ENCODE measurements at places on chromosomes 7 and 10.

- peak; percentile 87 for DNase-seq
Observed at GRCh38 chr10:58435297-58435985, 50.2 kb downstream of the TFAM start.

- no peak for DNase-seq
Observed at GRCh38 chr7:123211545-123211944, 11.8 kb upstream of the SLC13A1 start.

DNA sequence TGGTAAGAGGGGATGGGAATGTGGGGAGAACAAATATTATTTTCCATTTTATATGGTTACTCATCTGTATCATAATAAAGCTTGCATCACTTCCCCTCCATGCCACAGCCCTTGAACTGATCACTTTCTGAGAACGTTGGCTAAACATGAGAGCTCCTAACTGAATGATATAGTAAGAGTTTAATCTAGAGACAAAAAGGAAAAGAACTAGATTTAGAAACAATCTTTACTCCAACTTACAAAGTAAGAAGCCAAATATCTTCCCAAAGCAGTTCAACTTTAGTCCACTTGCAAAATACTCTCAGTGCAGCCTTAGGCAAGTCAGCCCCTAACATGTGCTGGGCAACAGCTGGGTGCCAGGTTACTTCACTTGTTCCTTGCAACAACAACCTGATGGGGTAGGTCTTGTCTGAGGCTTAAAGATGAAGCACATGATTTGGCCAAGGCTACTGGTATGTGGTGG lies 20.3 kb downstream of the SMURF1 start:
- no peak for DNase-seq

GRCh38 chr7:159152816-159153215 lies 8.1 kb upstream of the VIPR2 start:
- DNase-seq = no peak

GRCh38 chr7:45696476-45696875 lies 122.3 kb downstream of the ADCY1 start:
- no peak for DNase-seq

GRCh38 chr7:137690635-137691034 lies 156.1 kb downstream of the DGKI start:
- no peak for DNase-seq

DNA sequence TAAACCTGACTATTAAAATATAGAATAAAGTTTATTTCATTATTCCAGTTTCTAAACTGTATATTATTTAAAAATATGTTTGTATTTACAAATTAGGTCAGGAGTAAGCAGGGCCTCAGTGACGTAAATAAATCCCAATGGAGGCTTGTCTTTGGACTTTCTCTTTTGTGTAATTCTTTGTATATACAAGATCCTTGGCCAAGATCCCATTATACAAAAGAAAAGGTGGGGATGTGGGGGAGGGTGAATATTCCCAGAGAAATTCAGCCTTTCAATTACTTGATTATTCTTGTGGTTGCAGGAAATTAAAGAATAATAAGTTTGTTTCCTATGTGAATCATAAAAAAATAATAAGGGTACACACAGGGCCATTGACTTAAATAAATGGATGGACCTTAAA lies 178.7 kb upstream of the PRPS1L1 start:
- DNase-seq = no peak

- DNase-seq = no peak
Observed at GRCh38 chr10:17022896-17023295, 106.7 kb downstream of the CUBN start.

- no peak for DNase-seq
Observed at GRCh38 chr10:102230861-102231356, 4.8 kb downstream of the ELOVL3 start.

DNA sequence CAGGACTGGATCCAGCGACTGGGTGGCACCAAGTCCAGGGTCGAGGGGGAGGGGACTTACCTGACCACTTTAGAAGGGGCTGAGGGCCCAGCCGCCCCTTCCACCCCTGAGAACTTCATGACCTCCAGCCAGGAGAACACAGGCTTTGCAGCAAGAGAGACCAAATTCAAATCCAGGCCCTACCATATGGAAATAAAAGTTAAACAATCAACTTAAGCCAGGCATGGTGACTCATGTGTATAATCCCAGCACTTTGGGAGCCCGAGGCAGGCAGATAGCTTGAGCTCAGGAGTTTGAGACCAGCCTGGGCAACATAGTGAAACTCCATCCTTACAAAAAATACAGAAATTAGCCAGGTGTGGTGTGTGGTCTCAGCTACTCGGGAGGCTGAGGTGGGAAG lies 61.9 kb downstream of the COL13A1 start:
- DNase-seq = no peak

DNA sequence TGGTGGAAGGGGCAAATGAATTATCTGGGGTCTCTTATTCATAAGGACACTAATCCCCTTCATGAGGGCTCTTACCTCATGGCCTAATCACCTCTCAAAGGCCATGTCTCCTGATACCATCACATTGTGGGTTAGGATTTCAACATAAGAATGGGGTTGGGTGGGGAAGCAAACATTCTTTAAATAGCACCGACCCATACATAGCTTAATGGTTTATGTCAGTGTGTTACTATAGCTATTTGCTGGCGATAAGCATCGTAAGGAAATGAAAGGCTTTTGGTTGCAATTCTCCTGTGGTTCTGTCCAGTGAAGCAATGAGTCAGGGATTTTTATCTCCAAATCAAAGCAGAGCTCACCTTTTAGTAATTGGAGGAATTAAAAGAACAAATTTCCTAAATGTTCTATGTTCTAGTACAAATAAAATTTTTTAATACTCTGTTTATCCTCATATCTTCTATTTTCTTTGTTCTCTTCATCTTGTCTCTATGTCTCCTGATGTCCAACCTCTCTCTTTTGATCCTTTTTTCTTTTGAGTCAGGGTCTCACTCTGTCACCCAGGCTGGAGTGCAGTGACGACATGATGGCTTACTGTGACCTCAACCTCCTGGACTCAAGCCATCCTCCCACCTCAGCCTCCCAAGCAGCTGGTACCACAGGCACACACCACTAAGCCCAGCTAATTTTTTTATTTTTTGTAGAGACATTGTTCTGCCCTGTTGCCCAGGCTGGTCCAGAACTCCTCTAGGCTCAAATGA lies 57.0 kb upstream of the GLCCI1 start:
- peak; percentile 71 for DNase-seq

- no peak for DNase-seq
Observed at GRCh38 chr10:62373995-62374861, at the start of gene ZNF365. Gene ZNF365 (plus strand): TSS chr10:62374369. CDS start chr10:62376194, 1,825 bp downstream.

GRCh38 chr10:71252220-71252619 lies 39.9 kb downstream of the UNC5B start:
- DNase-seq = no peak

- DNase-seq = no peak
Observed at GRCh38 chr7:22120391-22121053, 174.8 kb upstream of the CDCA7L start.

- no peak for DNase-seq
Observed at GRCh38 chr7:158327571-158328180, 259.9 kb downstream of the PTPRN2 start.

DNA sequence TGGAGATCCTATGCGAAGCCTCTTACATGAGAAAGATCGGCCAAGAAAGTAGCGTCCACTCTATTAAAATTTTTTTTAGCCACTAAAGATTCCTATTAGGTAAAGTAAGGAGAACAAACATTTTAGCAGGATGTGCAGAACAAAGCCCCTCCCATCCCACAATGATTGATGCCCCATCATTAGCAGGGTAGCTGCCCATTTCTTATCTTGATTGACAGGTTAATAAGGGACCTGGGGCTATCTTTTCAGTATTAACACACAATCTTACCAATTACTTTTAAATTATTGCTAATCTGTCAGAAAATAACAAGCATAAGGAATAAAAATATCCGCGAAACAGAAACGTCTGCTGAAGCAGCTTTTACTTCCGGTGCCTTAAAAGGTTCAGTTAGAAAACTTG lies 5.1 kb downstream of the FZD8 start:
- no peak for DNase-seq

DNA sequence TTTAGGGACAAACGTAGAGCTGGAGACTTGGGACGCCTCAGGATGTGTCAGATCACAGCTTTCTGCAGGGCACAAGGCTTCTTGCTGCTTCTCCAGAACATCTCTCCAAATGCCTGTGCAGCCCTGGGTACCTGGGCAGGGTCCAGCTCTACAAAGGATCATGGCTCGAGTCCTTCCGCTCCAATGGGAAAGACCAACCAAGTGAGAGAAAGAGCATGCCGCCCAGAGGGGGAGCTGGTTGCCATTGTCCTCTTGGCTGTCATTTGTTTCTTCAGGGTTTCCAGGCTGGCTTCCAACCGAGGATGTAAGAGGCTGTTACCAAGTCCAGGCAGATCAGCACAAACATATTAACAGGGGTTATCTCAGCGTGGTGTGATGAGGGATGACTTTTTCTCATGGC lies 5.6 kb upstream of the LEP start:
- no peak for DNase-seq

DNA sequence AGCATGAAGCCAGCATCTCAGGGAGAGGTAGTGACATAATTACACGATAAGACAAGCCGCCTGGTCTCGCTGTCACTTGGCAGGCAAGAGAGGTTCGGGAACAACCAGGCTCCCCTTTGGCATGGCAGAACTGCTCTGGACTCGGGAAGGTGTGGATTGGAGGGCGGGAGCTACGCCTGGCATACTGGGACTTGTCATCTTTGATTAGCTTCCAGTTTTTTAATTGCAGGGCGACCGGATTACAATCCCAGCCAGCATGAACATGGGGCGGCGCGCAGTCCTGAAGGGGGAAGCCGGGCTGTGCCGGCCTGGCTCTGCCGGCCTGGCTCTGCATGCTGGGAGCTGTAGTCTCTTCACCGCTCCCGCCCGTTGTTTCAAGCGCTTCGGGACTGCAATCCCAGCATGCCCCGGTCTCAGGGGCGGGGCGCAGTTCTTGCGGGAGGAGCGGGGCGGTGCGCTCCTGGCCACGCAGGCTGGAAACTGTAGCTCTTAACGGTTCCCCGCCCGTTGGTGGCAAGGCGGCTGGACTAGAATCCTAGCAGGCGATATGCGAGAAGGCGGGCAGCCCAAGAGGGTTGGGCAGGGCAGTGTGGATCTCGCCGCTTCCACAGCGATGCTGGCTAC lies 45.5 kb upstream of the ZNF716 start:
- no peak for DNase-seq

GRCh38 chr10:77507291-77507880 lies 130.2 kb downstream of the KCNMA1 start:
- DNase-seq = no peak

- no peak for DNase-seq
Observed at GRCh38 chr10:124632064-124632531, 112.1 kb downstream of the FAM53B start.

- DNase-seq = no peak
Observed at GRCh38 chr7:140635345-140635744, 5.3 kb downstream of the DENND2A start.

DNA sequence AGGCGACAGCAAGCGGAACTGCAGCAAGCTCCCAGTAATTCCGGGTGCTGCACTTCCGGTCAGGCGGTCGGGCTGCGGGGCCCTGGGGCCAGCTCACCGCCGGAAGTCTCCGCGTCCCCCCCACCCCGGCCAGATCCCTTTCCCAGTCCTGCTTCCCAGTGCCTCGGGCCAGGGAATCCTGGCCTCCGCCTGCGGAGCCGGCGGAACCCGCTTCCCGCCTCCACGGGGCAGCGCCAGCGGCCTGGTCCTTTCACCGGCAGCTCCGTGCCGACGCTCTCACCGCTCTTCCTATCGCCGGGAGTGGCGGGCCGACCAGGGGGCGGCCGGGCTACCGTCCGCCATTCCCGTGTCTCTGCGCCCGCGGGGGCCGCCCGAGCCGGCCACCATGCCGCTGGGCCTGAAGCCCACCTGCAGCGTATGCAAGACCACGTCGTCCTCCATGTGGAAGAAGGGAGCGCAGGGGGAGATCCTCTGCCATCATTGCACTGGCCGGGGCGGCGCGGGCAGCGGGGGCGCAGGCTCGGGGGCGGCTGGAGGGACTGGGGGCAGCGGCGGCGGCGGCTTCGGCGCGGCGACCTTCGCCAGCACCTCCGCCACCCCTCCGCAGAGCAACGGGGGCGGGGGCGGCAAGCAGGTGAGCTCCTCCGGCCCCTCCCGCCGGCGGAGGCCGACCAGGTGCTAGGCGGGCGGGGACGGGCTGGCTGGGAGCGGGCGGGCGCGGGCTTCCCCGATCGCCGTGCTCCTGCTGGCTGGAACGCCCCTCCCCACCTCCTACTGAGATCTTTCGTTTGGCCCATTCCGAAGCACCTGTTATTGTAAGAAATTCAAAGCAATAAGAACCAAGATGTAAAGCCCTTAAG lies at the start of gene GATAD1:
GATAD1 (plus strand) TSS at position 138 of the 860 bp plus-strand sequence; CDS start at position 386, 248 bp downstream.
- peak; percentile 60 for DNase-seq

- DNase-seq = no peak
Observed at GRCh38 chr10:84262190-84262956, 17.5 kb downstream of the RGR start.

GRCh38 chr10:77633376-77633775 lies 4.2 kb downstream of the KCNMA1 start:
- no peak for DNase-seq

- no peak for DNase-seq
Observed at GRCh38 chr7:18445916-18446520, 49.5 kb upstream of the HDAC9 start.
